Osteocyte (in vitro differentiated cells): ENCODE measurements at places on chromosomes 1 and 21.

DNA sequence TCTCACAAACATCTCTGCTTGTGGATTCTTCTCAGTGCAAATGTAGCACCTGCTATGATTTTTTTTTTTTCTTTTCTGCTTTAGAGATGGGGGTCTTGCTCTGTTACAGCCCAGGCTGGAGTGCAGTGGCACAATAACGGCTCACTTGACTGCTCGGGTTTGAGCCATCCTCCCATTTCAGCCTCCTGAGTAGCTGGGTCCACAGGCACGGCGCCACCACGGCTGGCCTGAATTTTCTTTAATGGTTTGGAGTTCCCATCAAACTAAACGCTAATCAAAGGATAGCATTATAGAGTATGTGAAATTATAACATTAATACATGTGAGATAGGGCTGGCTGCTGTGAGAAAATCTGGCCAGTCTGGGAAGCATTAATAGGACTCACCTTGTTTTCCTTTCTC lies 7.2 kb upstream of the PTGER3 start:
- H3K27me3 ChIP-seq, result peaks cover 8% of the 10 kb centered on the region
- H3K36me3 ChIP-seq, result peaks cover 24% of the 10 kb centered on the region
- H3K4me1 ChIP-seq, result no peaks in the 10 kb centered on the region

DNA sequence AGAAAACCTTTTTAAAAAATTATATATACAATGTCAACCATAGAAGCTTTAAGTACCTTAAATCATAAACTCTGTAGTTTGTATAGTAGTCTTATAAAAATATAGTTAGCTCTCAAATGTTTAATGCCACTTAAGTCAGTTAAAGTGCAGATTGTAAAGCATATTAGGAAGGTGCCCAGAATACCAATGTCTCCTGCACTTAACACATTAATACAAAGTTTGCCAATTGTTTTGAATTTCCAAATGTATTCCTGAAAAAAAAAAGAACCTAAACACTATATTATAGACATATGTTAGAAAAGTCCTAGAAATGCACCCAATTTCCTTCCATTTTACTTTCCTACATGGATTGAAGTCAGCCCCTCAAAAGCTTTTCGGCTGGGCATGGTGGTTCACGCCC lies 12.1 kb downstream of the F3 start:
- H3K27ac ChIP-seq, result no peak overlapping the region
- no peaks in the 10 kb centered on the region for H3K4me1 ChIP-seq
- H3K27me3 ChIP-seq, result no peaks in the 10 kb centered on the region
- peaks cover 25% of the 10 kb centered on the region for H3K36me3 ChIP-seq
- H3K4me3 ChIP-seq, result no peak overlapping the region
- DNase-seq, result no peak

DNA sequence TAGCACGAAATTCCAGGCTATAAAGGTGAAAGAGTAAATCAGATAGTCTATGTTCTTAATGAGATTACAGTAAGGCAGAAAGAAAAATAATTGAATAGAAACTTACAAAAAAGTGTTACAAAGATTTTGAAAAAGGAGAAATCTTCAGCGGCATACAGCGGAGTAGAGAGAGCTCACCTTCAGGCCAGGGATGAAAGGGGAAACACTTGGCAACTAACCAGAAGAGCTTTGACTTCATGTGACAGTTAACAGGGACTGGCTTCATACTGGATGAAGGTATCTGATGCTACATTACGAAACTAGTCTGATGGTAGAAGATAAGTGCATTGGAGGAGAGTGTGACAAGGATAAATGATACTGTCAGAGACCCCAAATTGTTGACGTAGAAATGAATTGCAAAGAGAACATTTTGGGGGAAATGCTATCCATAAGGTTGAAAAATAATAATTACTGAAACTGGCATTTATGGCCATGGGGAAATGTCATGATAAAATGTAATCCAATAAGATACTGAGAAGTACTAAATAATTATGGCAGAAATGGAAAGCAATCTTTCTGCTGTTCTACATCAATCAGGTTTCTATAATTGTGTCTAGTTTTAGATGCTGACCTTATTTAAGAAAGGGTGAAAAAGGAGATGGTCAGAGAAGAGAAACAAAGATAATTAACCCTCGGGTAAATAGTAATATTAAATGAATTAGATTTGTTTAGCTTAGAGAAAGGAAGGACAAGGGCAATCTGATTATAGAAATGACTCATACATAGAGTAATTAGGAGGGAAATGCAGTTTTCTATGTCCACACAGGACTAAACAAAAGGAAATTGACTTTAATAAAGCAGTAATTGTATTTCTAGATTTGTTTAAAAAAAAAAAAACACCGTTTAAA lies 808.7 kb downstream of the NCAM2 start:
- H3K36me3 ChIP-seq, result no peaks in the 10 kb centered on the region
- H3K4me1 ChIP-seq, result peaks cover 1% of the 10 kb centered on the region
- no peak overlapping the region for H3K4me3 ChIP-seq
- no peaks in the 10 kb centered on the region for H3K27me3 ChIP-seq
- H3K27ac ChIP-seq, result no peak overlapping the region

DNA sequence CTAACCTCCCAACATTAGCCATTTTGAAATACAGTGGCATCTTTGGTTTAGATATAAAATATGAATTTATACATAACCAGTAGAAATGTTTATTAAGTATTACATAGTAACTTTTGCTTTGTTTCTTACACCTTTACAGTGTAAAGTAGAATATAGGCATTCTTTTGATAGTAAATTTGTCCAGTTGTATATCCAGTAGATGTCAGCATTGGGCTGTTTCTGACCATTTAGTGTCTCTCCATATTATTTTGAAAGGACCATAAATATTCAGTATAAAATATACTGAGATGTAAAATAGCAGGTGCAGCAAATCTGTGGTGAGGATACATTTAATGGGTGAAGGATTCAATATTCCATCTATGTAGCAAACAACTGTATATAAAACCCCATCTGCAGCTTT lies 115.8 kb upstream of the ZRANB2 start:
- H3K36me3 ChIP-seq, result no peaks in the 10 kb centered on the region
- H3K27me3 ChIP-seq, result peaks cover 3% of the 10 kb centered on the region
- no peak overlapping the region for H3K27ac ChIP-seq
- no peak for DNase-seq
- no peak overlapping the region for H3K4me3 ChIP-seq

GRCh38 chr1:92949937-92950817 lies 11.1 kb downstream of the DIPK1A start:
- no peaks in the 10 kb centered on the region for H3K27me3 ChIP-seq
- no peak overlapping the region for H3K27ac ChIP-seq
- no peaks in the 10 kb centered on the region for H3K4me1 ChIP-seq
- no peak overlapping the region for H3K4me3 ChIP-seq
- H3K36me3 ChIP-seq, result peaks cover 2% of the 10 kb centered on the region
- DNase-seq, result no peak

GRCh38 chr21:42190486-42190863 lies 28.5 kb upstream of the ABCG1 start:
- no peaks in the 10 kb centered on the region for H3K4me1 ChIP-seq
- no peaks in the 10 kb centered on the region for H3K36me3 ChIP-seq
- H3K27ac ChIP-seq, result no peak overlapping the region
- no peak overlapping the region for H3K4me3 ChIP-seq
- H3K27me3 ChIP-seq, result peaks cover 46% of the 10 kb centered on the region

GRCh38 chr21:37297364-37297763 lies 30.2 kb upstream of the VPS26C start:
- no peaks in the 10 kb centered on the region for H3K36me3 ChIP-seq
- DNase-seq, result no peak
- peaks cover 6% of the 10 kb centered on the region for H3K4me1 ChIP-seq
- H3K27me3 ChIP-seq, result no peaks in the 10 kb centered on the region
- H3K27ac ChIP-seq, result no peak overlapping the region
- H3K4me3 ChIP-seq, result no peak overlapping the region

DNA sequence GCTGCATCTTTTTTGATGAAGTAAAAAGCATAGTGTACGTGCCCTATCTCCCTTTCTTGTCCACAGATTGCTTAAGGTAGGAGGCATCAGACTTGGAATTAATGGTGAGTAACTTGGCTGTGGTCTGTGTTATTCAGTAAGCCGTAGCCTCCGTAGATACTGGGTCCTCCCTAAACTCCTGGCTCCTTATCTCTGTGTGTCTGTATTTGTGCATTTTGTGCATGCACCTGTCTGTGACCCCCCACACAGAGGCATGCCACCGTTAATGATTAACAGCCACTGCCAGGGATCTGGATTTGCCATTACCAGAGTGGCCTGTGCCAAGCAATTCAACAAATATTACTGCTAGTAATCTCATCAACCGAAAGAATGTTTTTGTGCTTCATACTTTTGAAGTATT lies 31.9 kb downstream of the MAP3K21 start:
- H3K4me1 ChIP-seq, result peaks cover 1% of the 10 kb centered on the region
- H3K27ac ChIP-seq, result no peak overlapping the region
- H3K4me3 ChIP-seq, result no peak overlapping the region
- DNase-seq, result no peak

DNA sequence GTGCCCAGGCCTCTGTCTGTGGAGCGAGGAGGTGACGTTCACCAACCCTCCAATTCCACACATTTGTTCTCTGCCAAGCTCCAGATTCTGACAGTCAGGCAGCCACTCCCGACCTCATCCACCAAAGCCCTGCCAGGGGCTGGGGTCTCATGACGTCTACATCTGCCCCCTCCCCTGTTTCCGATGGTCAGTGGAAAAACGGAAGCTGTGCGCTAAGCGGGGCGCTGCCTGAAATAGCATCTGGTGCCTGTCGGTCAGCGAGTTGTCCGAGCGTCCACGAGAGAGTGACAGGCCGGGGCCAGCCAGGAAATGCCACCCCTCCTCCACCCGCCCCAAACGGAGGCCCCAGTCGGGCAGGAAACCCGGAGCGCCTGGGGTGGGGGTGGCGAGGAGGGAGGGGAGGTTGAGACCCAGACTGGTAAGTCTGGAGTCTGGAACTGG lies 3.2 kb upstream of the TAL1 start:
- H3K36me3 ChIP-seq, result peaks cover 8% of the 10 kb centered on the region
- no peak for DNase-seq
- H3K4me1 ChIP-seq, result peaks cover 17% of the 10 kb centered on the region
- no peak overlapping the region for H3K27ac ChIP-seq
- peaks cover 72% of the 10 kb centered on the region for H3K27me3 ChIP-seq

DNA sequence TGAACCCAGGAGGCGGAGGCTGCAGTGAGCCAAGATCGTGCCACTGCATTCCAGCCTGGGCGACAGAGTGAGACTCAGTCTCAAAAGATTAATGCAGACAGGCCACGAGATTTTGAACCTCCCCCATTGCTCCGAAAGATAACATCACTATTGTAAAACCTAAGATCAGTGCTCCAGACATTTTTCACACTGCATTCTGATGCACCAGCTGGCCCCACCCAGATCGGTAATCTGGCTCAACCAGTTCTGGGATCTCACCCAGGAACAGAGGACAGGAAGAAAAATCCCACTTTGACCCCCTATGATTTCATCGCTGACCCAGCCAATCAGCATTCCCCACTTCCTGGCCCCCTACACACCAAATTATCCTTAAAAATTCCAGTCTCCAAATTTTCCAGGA lies 10.7 kb upstream of the CSRP1 start:
- H3K4me1 ChIP-seq, result peaks cover 9% of the 10 kb centered on the region
- DNase-seq, result no peak
- no peak overlapping the region for H3K4me3 ChIP-seq
- no peaks in the 10 kb centered on the region for H3K27me3 ChIP-seq

GRCh38 chr1:70760154-70760553 lies 287.5 kb downstream of the PTGER3 start:
- no peak for DNase-seq
- no peak overlapping the region for H3K4me3 ChIP-seq
- no peaks in the 10 kb centered on the region for H3K27me3 ChIP-seq
- no peaks in the 10 kb centered on the region for H3K36me3 ChIP-seq
- no peak overlapping the region for H3K27ac ChIP-seq

DNA sequence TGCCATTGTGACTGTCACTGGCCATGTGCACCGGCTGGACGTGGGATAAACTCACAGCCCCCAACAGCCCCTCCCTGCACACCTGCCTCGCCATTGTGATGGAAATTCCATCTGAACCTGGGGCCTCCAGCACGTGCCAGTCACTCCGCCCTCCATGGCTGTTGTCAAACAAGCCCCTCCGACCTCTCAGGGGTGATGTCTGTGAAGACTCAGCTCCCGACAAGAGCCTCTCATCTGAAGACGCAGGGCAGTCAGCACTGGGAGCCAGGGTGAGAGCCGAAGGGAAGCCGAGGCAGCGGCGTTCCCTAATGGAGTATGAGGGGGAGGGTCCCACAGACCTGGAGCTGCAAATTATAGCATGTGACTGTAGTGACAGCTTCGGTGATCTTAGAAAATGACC lies 1.4 kb upstream of the KRTAP10-2 start:
- peak; percentile 80 for DNase-seq
- H3K36me3 ChIP-seq, result no peaks in the 10 kb centered on the region

GRCh38 chr1:85465786-85466134 lies 801 bp upstream of the DDAH1 start:
- peak overlapping the region; percentile 67 for H3K4me3 ChIP-seq
- peaks cover 1% of the 10 kb centered on the region for H3K36me3 ChIP-seq
- peak overlapping the region; percentile 82 for H3K27ac ChIP-seq
- DNase-seq, result no peak

- H3K36me3 ChIP-seq, result peaks cover 2% of the 10 kb centered on the region
- no peaks in the 10 kb centered on the region for H3K27me3 ChIP-seq
- H3K4me3 ChIP-seq, result peak overlapping the region; percentile 20
- no peak for DNase-seq
Measured at GRCh38 chr21:29193072-29193471, 62.6 kb downstream of the MAP3K7CL start.

DNA sequence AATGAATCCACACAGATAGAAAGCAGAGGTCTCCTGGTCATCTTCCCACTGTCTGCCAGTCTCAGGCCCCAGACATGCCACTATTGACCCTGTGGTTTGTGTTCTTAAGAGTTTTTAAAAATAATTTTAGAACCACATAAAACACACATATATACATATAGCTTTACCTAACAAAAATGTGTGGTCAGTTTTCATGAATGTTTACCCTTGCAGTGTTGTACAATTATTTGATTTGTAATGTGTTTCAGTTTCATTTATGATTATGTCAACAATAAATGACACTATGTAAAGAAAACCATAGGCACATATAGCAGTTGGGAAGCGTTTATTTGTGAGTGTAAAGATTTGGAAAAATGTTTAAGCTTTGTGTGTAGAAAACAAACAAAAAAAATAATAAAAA lies 17.1 kb downstream of the CHAF1B start:
- no peak for DNase-seq
- peaks cover 19% of the 10 kb centered on the region for H3K36me3 ChIP-seq
- no peak overlapping the region for H3K4me3 ChIP-seq
- peaks cover 1% of the 10 kb centered on the region for H3K4me1 ChIP-seq
- H3K27me3 ChIP-seq, result no peaks in the 10 kb centered on the region
